Stimulated activated CD8-positive, alpha-beta memory T cell treated with anti-CD3 and anti-CD28 coated beads, Interleukin-2, amount 100 ng/mL, for 1 hour (primary cell): ENCODE measurements at places on chromosomes 13 and 19.

DNA sequence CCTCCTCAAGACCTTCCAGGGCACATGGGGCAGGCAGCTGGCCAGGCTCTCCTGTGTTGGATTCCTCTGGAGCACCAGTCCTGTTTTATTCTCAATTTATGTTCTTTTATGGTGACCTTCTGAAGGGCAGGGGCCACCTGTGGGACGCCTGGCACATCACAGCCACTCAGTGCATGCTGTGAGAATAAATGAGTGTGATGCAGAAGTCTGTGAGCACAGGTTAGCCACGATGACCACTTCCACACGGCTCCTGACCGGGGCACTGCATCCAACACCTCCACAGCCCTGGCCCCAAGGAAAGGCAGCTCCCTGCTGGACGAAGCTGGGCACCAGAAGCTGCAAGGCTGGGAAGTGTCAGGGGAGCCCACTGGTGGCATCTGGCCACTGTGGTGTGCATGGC lies 122.8 kb downstream of the CRYL1 start:
- DNase-seq: no peak

- no peak for DNase-seq
Measured at GRCh38 chr19:19098703-19099632, 35.2 kb downstream of the SLC25A42 start.

- no peak for DNase-seq
Measured at GRCh38 chr13:94327318-94327717, 152.2 kb downstream of the DCT start.

GRCh38 chr19:19447536-19448237 lies 42.2 kb downstream of the GATAD2A start:
- DNase-seq: no peak

DNA sequence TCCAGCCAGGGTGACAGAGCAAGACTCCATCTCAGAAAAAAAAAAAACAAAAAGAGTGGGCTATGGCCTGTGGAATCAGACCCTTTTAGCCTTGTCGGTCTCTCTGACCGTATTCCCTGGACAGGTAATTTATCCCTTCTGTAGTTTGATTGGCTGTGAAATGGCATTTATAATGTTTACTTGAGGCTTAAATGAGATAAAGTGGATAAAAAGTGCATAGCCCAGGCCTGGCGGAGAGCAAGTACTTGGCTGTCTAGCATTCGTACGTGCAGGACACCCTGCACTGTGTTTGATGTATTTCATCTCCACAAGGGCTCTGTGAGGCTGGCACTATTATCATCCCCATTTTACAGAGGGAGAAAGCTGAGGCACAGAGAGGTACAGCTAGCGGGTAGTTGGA lies 7.0 kb downstream of the NTN5 start:
- no peak for DNase-seq

DNA sequence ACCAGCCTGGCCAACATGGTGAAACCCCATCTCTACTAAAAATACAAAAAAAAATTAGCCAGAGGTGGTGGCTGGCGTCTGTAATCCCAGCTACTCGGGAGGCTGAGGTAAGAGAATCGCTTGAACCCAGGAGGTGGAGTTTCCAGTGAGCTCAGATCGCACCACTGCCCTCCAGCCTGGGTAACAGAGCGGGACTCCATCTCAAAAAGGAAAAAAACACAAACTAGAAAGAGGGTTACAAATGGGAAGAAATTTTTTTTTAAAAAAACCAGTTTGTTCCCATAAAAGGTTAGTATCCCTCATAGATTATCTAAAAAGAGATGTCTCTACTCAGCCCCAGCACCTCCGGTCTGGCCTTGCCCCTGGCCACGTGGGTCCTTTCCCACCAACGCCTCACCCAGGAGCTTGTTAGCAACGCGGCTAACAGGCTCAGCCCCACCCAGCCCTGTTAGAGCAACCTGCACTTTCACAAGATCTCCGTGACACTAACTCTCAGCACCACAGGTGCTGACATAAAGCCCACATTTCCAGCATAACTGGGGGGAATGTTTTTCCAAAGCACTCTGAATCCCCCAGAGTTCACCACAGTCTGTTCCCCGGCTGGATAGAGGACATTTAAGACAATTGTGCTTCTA lies 4.3 kb downstream of the DMKN start:
- no peak for DNase-seq

- DNase-seq: no peak
Measured at GRCh38 chr13:29713839-29714238, 118.4 kb upstream of the SLC7A1 start.

DNA sequence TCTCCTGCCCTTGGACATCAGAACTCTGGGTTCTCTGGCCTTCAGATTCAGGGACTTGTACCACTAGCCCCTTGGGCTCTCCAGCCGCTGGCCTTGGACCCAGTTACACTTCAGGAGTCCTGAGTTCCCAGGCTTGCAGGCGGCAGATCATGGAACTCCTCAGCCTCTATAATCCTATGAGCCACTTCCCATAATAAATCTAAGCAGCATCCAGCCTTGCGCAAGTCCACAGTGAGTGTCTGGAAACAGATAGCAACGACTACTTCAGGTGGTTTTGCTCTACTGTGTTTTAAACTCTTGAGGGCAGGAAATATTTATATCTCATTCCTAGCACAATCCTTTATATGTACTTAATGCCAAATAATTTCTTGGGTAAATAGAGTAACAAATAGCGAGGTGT lies 92.3 kb downstream of the COL4A1 start:
- no peak for DNase-seq

- DNase-seq: no peak
Measured at GRCh38 chr19:40831502-40832430, 18.5 kb downstream of the CYP2A6 start.

DNA sequence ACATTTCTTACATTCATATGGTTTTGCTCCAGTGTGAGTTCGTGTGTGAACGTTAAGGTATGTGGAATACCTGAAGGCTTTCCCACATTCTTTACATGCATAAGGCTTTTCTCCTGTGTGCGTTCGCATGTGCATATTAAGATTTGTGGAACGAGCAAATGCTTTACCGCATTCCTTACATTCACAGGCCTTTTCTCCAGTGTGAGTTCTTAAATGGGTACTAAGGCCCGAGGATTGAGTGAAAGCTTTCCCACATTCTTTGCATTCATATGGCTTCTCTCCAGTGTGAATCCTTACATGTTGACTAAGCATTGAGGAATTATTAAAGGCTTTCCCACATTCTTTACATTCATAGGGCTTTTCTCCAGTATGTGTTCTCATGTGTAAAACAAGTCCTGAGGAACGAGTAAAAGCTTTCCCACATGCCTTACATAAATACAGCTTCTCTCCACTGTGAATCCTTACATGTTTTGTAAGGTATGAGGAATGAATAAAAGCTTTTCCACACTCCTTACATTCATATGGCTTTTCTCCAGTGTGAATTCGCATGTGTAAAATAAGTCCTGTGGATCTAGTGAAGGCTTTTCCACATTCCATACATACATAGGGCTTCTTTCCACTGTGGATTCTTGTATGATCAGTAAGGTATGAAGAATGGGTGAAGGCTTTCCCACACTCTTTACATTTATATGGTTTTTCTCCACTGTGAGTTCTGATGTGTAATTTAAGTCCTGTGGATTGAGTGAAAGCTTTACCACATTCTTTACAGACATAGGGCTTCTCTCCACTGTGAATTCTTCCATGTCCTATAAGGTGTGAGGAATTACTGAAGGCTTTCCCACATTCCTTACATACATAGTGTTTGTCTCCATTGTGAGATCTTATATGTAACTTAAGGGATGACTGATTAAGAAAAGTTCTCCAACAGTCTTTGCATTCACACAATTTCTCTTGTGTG lies 10.7 kb downstream of the ZNF846 start:
- no peak for DNase-seq

- DNase-seq: no peak
Measured at GRCh38 chr13:50457415-50458393, 385.8 kb downstream of the DLEU7 start.

DNA sequence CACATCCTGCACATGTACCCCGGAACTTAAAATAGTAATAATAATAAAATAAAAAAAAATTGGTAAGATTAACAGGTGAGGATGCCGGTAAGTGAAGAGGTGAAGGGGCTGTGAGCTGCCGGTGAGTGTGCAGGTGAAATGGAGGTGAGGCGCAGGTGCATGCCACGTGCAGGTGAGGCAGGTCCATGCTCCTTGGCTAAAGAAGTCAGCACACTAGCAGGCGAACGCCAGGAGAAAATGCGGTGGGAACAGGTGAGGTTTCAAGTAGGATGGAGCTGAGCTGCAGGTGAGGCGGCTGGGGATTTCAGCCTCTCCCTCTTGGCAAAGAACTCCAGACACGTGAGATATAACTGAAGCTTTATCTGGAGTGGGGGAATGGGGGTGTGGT lies 7.5 kb upstream of the TNFSF14 start:
- DNase-seq: no peak

GRCh38 chr13:24209138-24209537 lies 48.6 kb downstream of the SPATA13 start:
- DNase-seq: no peak

DNA sequence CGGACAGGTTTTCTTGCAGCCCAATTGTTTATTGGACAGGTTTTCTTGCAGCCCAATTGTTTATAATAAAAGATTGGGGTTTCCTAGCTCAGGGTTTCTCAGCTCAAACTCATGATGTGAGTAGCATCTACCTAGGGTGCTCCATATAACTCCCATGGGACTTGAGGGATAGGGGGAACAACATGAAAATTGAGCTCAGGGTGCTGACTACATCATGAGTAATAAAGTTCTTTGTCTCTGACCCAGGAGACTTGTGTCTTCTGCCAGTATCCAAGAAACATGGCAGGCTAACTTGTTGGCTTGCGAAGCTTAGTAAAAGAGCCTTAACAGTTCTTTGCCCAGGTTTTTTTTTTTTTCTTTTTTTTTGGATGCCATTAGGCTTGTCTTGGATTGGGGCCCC lies 59.2 kb upstream of the MYCBP2 start:
- no peak for DNase-seq

- DNase-seq: no peak
Measured at GRCh38 chr13:26839682-26840081, 79.1 kb upstream of the GPR12 start.

GRCh38 chr19:13428352-13428751 lies 77.9 kb downstream of the CACNA1A start:
- DNase-seq: no peak
